Activated CD4-positive, alpha-beta memory T cell treated with anti-CD3 and anti-CD28 coated beads for 36 hours (primary cell): ENCODE measurements at places on chromosomes 6 and 20. TPM values are rescaled to one million over a fixed set of nuclear protein-coding genes. Genes with fewer than 3 reads are reported as not detected.

Gene WFDC2
- total RNA-seq = 0.38 TPM

Gene DYNLRB1
- 108 TPM for total RNA-seq

Gene CEBPB
- 53.3 TPM for total RNA-seq

Gene ADIG
- not detected for total RNA-seq

Gene CD24
- 0.51 TPM for total RNA-seq

Gene DDO
- not detected for total RNA-seq

Gene TCF15
- not detected for total RNA-seq

Gene PI3
- not detected for total RNA-seq

Gene PSORS1C2
- total RNA-seq = not detected

Gene CDSN
- not detected for total RNA-seq

Gene TCP11
- not detected for total RNA-seq

Gene PLA2G7
- total RNA-seq = not detected

Gene RARS2
- 20.8 TPM for total RNA-seq

Gene VSX1
- not detected for total RNA-seq

Gene PDE7B
- 0.12 TPM for total RNA-seq

Gene SDC4
- total RNA-seq = 69.8 TPM

Gene ADGRB3
- not detected for total RNA-seq

Gene BPIFB4
- not detected for total RNA-seq

Gene SIM1
- total RNA-seq = not detected

Gene MOG
- total RNA-seq = not detected

Gene LRRC73
- total RNA-seq = 0.12 TPM

Gene BTN1A1
- not detected for total RNA-seq

Gene EYA4
- not detected for total RNA-seq

Gene CLPSL1
- total RNA-seq = not detected

Gene AGER
- 23.5 TPM for total RNA-seq

Gene CRISP3
- not detected for total RNA-seq

Gene SMPDL3A
- 0.21 TPM for total RNA-seq

Gene CRISP2
- total RNA-seq = not detected

Gene FAM217A
- not detected for total RNA-seq

Gene DHX16
- 35.3 TPM for total RNA-seq

Gene LAMA4
- not detected for total RNA-seq

Gene BCLAF1
- 107 TPM for total RNA-seq

Gene WFDC9
- total RNA-seq = not detected

Gene DEFB132
- not detected for total RNA-seq

Gene TBX18
- not detected for total RNA-seq

Gene TSHZ2
- total RNA-seq = 36.0 TPM

Gene TNFRSF6B
- not detected for total RNA-seq

Gene CCDC170
- not detected for total RNA-seq

Gene PPP1R3G
- total RNA-seq = not detected

Gene ANKEF1
- 1.3 TPM for total RNA-seq

Gene MYLIP
- total RNA-seq = 11.4 TPM

Gene NKAIN2
- total RNA-seq = not detected

Gene PRRT1
- 0.36 TPM for total RNA-seq
